ENCODE measurements at places on chromosomes 4 and X. TPM values are rescaled to one million over a fixed set of nuclear protein-coding genes. Genes with fewer than 3 reads are reported as not detected.

The SLITRK2 gene
- polyA plus RNA-seq = 0.01 TPM

The LRRC66 gene
- 0.89 TPM for polyA plus RNA-seq

The DKK2 gene
- polyA plus RNA-seq = 0.21 TPM

DNA sequence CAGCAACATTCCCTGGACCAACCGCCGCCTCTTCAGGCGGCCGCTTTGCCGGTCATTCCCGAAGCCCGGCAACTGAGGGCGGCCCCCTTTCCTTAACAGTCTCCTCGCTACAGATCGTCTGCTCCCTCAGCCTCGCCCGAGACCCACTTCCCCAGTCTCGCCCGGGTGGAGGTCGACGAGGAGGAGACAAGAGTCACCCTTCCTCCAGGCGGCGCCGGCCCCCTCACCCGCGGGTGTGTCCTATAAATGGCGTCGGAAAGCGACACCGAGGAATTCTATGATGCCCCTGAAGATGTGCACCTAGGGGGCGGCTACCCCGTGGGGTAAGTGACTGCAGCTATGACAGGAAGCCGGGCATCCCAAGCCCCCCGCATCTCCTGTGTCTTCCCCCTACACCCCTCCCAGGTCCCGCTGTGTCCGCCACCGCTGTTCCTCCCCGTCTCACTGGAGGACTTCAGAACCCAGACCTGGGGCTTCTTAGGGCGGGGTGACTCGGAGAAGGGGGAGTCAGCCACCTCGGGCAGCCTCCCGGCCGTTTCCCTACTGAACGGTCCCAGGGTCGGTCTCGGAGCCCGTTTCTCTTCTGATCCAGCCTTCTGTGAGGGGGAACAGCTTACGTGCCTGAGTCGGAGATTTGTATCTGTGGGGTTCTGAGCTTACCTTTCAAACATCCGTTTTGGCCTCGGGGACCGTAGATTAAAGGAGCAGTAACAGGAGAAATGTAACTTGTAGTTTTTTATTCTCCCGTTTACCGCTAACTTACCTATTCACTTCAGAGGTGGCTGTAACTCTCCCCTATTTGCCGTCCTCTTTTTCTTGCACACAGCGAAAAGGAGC is 570 bp downstream of the WDR44 start:
- DNase-seq = peak; percentile 52

GRCh38 chr4:139875411-139875825 is 209.8 kb downstream of the MGST2 start:
- DNase-seq = no peak

- peak; percentile 86 for DNase-seq
These were observed 4.1 kb downstream of the PLAC8 start for GRCh38 chr4:83110223-83110945.

DNA sequence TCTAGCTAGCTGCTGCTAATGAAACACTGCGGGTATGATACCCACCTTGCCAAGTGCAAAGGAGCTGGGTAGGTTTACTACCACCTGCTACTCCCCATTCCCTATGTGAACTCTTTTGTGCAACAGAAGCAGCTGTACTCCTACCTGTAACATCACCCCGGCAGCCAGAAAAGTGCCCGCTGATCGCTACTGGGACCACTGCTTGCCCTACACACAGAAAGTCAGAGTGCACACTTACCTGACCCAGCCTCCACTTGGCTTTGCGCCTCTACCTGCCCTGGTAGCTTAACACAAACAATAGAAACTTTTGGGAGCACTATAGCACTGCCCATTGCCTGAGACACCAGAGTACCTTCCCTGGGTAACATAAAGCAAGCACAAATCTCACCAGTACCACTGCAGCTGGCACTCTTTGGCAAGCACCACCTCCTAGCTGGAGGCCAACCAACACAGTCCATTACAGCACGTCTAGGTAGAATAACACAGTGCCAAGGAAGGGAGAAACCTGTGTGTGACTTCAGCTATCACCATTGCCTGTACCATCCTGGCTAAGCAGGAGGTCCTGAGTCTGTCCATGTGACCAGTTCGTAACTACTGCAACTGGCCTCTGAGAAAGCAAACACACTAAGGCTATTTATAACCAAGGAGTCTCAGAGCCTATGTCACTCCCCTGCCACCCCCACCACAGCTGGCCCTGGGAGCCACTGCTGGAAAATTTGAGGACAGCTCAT is 80.1 kb downstream of the CENPC start:
- no peak for DNase-seq

DNA sequence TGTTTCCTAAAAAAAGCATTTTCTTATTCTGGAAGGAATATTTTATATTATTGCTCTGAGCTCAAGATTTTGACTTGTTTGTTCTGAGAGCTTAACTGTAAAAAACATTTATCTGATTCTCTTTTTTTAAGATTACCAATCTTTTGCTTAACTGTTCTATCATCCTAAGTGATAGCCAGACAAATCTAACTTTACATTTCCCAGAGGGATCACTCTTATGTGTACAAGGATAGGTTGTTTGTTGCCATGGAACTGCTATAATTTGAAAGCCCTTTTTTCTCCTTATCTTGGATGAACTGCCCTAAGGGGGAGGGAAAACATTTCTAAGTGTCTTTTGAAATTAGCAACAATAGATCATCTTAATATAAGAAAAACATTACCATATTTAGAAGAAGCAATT is 494.7 kb downstream of the TRAM1L1 start:
- no peak for DNase-seq

- DNase-seq = no peak
These were observed 281.0 kb downstream of the PDGFC start for GRCh38 chr4:156690572-156690971.

GRCh38 chr4:150948710-150949109 is 66.4 kb downstream of the LRBA start:
- DNase-seq = no peak

- no peak for DNase-seq
These were observed 597.9 kb downstream of the GALNTL6 start for GRCh38 chr4:172411149-172411548.

DNA sequence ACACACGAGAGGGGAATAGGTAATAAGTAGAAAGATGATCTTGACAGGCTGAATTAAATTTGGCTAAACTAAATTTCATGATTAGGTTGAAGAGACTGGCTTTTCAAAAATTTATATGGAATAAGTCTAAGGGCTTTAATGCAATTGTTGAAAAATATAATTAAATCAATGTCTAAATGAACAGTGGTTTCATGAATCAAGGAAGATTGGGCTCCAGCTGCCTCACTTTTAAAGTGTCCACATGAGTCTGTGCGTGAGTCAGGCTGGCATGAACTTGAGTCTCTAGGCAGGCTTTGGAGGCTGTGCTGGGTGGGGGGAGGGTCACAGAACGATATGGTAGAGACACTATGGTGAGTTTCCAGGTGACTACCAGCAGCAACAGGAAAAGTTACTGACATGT is 111.9 kb downstream of the SORBS2 start:
- no peak for DNase-seq

DNA sequence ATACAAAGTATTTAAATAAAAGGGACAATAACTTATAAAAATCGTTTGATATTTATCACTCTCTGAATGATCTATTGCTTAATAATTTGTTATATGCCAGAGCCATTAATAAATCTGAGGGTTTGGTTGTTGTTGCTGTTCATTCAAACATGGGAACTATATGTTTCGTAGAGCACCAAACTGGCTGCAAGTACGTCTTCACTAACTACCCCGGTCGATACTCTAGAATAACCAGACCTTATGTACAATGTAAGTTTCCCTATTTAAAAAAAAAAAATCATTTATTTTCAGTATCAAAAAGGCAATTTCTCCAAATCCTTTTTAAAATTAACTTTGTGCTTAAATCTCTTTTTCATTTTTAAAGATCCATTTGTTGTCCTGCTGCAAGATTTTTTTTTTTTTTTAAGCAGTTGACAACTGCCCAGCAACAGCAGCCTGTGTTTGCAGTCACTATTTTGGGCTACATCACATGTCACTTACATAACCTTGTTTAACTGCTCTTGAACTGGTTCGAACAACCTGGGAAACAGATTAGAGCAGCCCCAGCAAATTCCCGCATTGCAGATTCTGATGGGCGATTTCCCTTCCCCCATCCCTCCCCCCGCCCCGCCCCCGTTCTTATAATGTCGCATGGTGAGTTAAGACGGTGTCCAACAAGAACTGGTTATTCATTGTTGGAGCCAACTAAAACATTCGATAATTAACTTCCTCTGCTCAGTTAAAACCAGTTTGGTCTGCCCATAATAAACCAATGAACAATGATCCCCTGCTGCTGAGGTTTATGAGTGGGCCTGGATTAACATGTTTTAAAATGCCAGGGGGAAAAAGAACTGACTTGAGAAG is 238.9 kb downstream of the NR3C2 start:
- no peak for DNase-seq

DNA sequence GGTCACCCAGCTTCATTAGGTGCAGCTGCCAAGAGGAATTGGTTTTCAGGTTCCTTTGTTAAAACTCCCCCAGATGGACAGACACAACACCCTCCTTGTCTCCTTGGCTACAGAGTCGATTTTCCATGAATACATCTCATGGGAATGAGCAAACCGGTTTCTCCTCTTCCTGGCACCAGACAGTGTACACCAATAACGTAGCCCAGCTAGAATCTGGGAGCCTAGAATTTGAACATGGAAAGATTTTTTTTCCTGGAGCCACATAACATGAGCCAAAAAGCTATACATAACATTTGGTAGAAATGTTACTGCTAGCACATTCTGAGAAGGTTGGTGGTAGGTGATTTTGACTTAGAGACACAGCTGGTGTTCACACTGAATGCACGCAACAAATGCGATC is 62.9 kb upstream of the SLC34A2 start:
- DNase-seq = no peak

All from psoas muscle (tissue), 8 donors.